ENCODE measurements at places on chromosomes 7 and 10.

GRCh38 chr10:77798940-77799339 lies 127.6 kb downstream of the DLG5 start:
- no peak for DNase-seq

DNA sequence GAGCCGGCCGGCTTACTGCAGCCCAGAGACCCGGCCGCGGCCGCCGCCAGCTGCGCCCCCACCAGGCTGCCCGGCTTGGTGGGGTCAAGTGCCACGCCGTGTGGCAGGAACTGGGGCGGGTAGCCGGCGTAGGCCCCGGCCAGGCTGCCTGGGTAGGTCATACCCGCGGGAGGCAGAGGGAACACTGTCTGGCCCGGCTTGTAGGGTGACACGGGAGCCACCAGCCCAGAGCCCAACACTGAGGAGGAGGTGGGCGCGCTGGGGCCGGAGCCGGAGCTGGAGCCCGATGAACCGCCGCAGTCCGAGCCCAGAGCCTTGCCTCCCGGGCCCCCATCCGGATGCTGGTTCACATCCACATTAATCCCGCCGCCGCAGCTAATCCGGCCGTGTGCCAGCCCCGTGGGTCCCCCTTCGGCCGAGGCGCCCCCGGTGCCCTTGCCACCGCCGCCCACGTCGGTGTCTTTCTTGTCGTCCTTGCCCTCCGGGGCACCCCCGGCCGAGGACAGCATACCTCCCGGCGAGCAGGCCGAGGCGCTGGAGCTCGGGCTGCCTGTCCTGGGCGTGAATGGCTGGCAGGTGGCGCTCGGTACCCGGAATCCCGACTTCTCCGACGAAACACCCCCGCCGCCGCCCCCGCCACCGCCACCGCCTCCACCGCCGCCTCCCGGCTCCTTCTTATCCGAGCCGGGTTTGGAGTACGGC lies 2.0 kb downstream of the ZNF503 start:
- no peak for DNase-seq

DNA sequence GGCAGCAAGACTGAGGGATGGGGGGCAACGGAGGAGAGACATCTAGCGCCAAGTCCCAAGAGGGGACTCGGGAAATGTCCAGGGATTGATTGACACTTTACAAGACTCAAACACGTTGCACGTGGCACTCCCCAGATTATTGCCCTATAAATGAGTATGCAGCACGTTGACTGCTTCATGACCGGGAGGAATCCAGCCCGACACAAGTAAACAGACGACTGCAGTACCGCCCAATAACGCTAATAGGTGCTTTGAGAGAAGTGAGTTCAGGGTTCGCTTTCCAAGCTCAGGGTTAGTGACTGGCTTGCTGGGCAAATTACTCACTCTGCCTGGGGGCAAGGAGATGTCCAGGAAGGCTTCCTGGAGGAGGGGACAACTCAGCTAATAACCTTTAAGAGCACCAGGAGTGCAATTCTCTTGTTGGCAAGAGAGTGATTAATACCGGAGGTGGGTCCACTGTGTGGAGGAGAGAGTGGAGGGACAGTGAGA lies 73.3 kb upstream of the MYL10 start:
- no peak for DNase-seq

DNA sequence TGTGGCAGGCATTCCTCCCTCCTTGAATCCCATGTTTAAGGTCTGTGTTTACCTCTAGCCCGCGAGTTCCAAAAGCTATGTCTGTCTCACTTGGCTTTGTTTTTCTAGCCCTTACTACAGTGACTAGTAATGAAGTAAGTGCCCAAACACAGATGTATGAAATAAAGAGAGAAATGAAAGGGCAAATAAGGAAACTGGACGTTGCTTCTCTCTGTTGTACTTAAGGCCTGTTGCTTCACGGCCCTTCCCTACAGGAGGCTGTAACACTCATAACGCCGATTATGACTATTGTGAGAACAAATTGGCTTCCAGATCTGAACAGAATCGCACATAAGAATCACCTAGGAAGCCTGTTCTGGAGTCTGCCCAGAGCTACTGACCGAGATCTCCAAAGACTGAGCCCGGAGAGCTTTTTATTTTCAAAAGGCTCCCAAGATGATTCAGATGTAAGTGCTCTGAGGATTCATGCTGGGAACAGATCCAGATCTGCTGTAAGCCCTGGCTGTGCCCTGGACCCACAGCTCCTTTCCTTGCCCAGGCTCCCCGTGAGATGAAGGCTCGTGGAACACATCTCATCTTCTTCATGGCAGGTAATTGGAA lies 432.6 kb downstream of the SDK1 start:
- DNase-seq: no peak

DNA sequence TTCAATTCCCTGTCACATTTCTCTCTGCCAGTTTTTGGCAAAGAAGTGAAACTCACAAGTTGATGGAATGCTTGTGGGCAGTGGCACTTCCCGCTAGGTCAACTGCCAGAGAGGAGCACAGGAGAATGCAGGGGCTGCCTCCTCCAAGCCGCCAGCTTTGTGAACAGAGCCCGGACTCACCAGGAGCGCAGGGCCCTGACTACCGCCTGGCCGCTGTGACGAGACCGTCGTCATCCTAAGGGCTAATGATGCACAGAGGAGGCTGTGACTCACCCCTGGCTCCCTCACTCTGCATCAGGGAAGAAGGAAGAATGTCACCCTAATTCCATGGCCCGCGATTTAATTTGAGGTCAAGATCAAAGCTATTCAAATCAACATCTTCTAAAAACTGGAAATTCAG lies 123.9 kb downstream of the TAX1BP1 start:
- DNase-seq: no peak

GRCh38 chr10:43403911-43404703 lies 4.9 kb downstream of the HNRNPF start:
- DNase-seq: no peak

- no peak for DNase-seq
Observed at GRCh38 chr10:94129393-94130130, 135.8 kb downstream of the PLCE1 start.

- no peak for DNase-seq
Observed at GRCh38 chr10:73589563-73590126, 1.5 kb downstream of the USP54 start.

DNA sequence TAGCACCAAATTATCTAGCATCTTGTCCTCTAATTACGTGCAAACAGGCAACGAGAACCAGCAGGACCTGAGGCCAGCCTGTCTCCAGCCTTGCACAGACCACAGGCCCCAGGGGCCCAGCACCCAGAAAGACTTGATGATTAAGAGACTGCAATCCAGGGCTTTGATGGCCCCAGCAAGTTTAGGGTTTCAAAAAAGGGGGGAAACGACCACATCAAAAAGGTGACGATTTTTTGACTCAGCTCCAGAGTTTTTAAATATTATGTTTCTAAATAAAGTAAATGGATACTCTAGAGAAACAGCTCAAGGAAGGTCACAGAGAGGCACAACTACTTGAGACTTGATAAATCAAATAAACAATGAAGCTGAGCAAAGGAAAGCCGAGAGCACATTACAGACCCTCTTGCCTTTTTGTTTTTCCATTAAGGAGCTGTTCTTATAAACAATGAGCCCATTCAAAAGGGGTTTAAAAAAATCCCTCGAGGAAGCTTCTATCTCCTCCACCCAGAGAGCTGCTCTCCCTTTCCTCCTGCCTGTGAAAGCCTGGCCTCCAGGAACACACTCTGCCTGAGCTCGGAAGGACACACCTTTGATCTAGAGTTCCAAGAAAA lies 44.1 kb downstream of the GLI3 start:
- DNase-seq: no peak
